ENCODE measurements at places on chromosomes 13 and 19. TPM values are rescaled to one million over a fixed set of nuclear protein-coding genes. Genes with fewer than 3 reads are reported as not detected.
A peak's percentile ranks its signal among the peaks of the same experiment; 100 is the strongest.

DNA sequence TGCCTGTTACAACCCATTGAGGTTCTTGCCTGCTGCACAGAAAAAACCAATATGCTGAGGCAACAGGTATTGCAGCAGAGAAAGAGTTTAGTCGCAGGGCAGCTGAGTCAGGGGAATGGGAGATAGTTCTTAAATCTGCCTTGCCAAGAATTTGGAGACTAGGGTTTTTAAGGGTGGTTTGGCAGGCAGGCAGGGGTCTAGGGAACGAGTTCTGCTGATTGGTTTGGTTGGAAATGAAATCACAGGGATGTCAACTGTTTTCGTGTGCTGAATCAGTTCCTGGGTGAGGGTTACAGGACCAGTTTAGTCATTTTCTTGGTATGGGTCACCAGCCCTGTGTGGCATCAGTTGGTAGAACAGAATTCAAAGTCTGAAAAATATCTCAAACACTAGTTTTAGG, 36.6 kb downstream of the PDS5B start:
- no peaks in the 10 kb centered on the region for H3K27me3 ChIP-seq
- no peak for DNase-seq
- H3K36me3 ChIP-seq: no peaks in the 10 kb centered on the region
- H3K27ac ChIP-seq: no peak overlapping the region

GRCh38 chr13:114063545-114064449, 68.6 kb downstream of the RASA3 start:
- peak overlapping the region; percentile 44 for H3K4me3 ChIP-seq
- H3K36me3 ChIP-seq: peaks cover 3% of the 10 kb centered on the region
- peak; percentile 85 for DNase-seq
- peaks cover 69% of the 10 kb centered on the region for H3K4me1 ChIP-seq

DNA sequence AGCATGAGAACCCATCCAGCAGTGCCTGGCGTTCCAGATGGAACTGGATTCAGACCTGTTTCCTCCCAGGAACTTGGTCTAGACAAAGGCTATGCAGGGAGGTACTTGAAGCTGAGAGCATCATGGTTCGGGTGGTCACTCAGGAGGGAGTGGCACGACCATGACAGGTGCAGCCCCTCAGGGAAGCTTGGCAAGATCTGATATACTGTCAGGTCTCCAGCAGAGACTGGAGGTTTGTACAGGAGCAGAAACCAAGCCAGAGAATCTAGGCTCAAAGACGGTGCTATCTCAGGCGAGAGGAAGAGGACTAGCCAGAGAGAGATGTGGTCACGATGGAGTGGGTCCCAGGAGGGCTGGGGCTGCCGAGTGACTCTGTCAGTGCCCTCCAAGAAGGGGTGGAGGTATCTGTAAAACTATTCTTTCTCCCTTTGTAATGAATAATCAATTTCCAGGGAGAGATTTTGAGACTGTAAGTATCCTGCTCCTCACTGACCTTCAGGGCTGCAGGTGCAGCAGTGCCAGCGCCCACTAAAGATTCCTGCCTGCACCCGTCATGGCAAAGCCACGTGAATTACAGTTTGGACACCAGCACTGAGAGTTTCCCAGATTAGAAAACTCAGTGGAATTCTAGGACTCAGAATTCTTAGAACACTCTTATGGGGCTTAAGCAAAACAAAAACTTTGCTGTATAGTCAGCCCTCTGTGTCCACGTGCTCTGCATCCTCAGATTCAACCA, 10.2 kb upstream of the DCUN1D2 start:
- no peak overlapping the region for H3K4me3 ChIP-seq
- peaks cover 8% of the 10 kb centered on the region for H3K4me1 ChIP-seq
- peaks cover 94% of the 10 kb centered on the region for H3K36me3 ChIP-seq
- no peak overlapping the region for H3K27ac ChIP-seq

DNA sequence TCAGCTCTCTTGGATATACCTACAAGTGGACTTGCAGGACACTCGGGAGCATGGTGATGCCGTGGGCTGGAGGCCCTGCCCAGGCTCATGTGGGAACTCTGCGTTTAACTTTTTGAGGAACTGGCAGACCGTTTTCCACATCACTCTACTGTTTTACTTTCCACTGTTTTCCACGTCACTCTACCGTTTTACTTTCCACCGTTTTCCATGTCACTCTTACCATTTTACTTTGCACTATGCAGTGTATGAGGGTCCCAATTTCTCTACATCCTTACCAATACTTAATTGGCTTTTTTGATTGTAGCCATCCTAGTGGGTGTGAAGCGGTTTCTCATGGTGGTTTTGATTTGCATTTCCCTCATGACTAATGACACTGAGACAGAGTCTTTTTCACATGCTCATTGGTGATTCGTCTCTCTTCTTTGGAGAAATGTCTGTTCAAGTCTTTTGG, 40.5 kb downstream of the GATAD2A start:
- no peak overlapping the region for H3K4me3 ChIP-seq
- H3K27ac ChIP-seq: no peak overlapping the region
- no peak for DNase-seq
- no peaks in the 10 kb centered on the region for H3K27me3 ChIP-seq
- no peaks in the 10 kb centered on the region for H3K36me3 ChIP-seq

DNA sequence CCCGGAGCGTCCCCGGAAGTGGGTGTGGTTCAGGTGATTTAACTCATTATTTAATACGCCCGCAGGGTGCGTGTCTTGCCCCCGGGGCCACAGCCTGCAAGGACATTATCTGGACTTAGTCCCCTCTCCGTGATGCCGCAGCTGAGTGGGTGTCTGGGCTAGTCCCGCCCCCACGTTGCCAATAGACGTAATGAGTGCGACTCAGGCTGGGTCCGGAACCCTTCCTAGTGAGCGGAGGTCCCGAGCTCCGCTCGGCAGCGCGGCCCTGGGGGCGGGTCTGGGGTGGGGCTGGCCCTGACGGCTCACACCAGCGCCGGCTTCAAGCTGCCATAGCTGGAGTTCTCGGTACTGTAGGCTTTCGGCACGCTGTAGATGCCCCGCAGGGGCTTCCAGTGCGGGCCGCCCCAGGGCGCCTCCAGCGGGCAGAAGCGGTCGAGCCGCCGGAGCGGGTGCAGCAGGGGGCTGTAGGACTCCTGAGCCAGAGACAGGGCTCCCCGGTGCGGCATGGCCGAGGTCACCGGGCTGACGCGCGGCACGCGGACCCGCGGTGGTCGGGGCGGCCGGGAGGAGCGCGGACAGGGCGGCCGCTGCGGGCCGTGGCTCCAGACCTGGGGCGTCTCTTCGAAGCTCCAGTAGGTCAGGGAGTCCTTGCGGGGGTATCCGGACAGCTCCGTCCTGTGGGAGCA, 918 bp upstream of the LHB start:
- DNase-seq: peak; percentile 67
- peaks cover 21% of the 10 kb centered on the region for H3K4me1 ChIP-seq
- peaks cover 20% of the 10 kb centered on the region for H3K36me3 ChIP-seq
- H3K27ac ChIP-seq: no peak overlapping the region
- H3K27me3 ChIP-seq: peaks cover 7% of the 10 kb centered on the region

DNA sequence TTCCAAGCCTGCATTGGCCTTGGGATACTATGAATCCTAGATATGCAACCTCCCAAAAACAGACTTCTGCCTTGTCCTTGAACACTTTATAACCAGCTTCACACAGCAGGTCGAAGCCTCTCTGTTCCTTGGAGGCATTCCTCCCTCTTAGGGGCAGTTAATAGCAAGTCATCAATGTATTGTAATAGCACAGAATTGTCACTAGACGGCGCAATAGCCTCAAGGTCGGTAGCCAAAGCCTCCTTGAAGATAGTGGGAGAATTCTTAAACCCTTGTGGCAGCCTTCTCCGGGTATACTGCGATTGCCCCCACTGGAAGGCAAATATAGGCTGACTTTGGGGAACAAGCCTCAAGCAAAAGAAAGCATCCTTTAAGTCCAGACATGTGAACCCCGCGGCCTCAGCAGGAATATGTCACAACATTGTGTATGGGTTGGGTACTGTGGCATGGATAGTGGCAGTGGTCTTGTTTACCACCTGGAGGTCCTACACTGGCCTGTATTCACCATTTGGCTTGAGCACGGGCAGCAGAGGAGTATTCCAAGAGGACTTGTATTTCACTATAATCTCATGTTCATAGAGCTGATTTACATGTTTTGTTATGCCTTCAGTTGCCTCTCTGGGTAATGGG, 61.1 kb downstream of the ZNF431 start:
- no peak for DNase-seq
- H3K4me1 ChIP-seq: no peaks in the 10 kb centered on the region
- no peaks in the 10 kb centered on the region for H3K27me3 ChIP-seq
- no peak overlapping the region for H3K4me3 ChIP-seq
- no peaks in the 10 kb centered on the region for H3K36me3 ChIP-seq
- H3K27ac ChIP-seq: no peak overlapping the region

Gene CBLC
- total RNA-seq: 2.3 TPM

Gene URAD
- not detected for total RNA-seq

- DNase-seq: no peak
- H3K27me3 ChIP-seq: no peaks in the 10 kb centered on the region
- H3K4me1 ChIP-seq: no peaks in the 10 kb centered on the region
- H3K27ac ChIP-seq: no peak overlapping the region
- no peaks in the 10 kb centered on the region for H3K36me3 ChIP-seq
Measured at GRCh38 chr13:24106429-24106828, 54.1 kb upstream of the SPATA13 start.

- no peaks in the 10 kb centered on the region for H3K36me3 ChIP-seq
- DNase-seq: no peak
- no peaks in the 10 kb centered on the region for H3K27me3 ChIP-seq
- no peaks in the 10 kb centered on the region for H3K4me1 ChIP-seq
- no peak overlapping the region for H3K4me3 ChIP-seq
- H3K27ac ChIP-seq: no peak overlapping the region
Measured at GRCh38 chr13:30453727-30454126, 12.0 kb downstream of the HMGB1 start.

Gene SKA3
- total RNA-seq: 1.4 TPM

DNA sequence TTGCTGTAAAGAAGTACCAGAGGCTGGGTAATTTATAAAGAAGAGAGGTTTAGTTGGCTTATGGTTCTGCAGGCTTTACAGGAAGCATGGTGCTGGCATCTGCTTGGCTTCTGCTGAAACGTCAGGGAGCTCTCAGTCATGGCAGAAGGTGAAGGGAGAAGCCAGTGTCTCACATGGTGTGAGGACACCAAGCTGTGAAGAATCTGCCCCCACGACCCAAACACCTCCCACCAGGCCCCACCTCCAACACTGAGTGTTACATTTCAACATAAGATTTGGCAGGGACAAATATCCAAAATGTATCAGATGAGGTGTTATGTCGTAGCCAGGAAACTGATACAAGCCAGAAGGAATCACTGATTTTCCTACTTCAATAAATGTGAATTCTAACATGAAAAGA, 136.5 kb downstream of the CYSLTR2 start:
- no peak for DNase-seq
- H3K36me3 ChIP-seq: no peaks in the 10 kb centered on the region
- no peaks in the 10 kb centered on the region for H3K4me1 ChIP-seq
- H3K4me3 ChIP-seq: no peak overlapping the region
- no peaks in the 10 kb centered on the region for H3K27me3 ChIP-seq
- H3K27ac ChIP-seq: no peak overlapping the region

Gene GJB2
- total RNA-seq: 0.77 TPM

Gene DACH1
- total RNA-seq: 8.1 TPM

DNA sequence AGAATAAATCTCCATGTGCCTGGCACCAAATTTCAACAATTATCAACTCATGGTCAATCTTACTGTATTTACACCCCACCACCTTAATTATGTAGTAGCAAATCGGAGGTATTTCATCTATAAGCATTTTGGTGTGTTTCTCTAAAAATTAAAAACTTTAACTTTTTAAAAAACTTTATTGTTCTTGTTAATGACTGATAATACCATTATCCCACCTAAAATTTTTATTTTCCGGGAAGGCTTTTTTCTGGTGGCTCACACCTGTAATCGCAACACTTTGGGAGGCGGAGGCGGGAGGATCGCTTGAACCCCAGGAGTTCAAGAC, 453 bp upstream of the PDCD2L start:
- peaks cover 20% of the 10 kb centered on the region for H3K36me3 ChIP-seq
- DNase-seq: no peak
- H3K27ac ChIP-seq: peak overlapping the region; percentile 75

DNA sequence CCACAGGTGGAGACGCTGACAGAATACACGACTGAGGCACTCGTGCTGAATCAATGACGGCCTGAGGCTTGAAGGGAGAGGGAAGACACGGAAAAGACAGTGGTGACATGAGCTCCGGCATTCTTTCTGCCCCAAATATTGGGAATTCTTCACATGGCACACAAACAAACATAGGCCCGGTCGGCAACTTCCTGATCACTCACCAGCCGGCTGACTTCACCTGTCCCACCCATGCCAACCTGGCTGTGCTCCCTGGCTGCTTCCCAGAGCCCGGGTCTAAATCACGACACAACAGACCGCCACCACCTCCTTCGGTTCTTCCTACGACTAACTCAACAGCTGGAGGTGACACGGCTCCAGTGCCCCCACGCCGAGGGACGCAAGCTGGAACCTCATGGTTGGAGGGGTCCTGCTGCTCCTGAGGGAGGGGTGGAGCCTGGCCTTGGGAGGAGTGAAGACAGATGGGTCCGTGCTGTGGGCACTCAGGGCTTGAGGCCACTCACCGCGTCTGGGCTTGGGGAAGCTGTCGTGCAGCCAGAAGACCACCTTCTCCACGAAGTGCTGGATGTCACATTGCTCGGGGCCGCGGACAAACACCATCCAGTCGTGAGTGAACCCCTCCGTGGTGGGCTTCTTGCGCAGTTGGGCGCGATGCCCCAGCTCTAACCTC, 9.6 kb downstream of the MLLT1 start:
- no peak for DNase-seq
- peak overlapping the region; percentile 11 for H3K4me3 ChIP-seq
- peaks cover 36% of the 10 kb centered on the region for H3K36me3 ChIP-seq

DNA sequence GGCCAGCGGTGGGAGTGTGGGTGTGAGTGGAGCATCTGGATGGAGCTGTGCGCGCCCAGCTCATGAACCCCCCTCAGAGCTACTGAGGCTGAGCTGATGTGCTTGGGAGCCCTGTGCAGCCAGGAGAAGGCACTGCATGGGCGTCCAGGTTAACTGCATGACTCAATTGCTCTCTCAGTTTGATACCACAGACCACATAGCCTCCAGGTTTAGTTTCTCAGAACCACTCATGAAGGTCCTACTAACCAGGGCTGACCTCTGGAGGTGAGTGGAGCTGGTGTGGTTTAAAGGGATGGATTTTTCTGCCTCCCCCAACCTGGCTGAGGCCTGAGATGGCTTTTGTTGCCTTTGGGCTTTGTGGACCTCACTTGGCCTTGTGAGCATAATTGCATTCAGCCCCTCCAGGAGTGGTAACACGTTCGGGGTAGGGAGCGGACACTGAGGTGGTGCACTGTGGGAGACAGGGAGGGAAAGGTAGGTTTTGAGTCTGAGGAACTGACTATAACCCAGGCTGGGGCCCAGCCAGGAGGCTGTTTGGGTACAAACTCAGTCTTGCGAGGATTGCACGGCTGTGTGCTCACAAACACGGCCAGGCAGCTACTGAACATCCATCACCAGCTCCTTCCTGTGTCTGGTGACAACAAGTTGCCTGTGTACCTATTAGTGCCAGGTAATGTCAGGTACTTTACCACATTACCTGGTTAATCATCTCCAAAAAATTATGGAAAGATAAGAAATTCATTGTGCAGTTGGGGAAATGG, 97.5 kb downstream of the RGCC start:
- no peak for DNase-seq
- H3K4me3 ChIP-seq: no peak overlapping the region
- no peak overlapping the region for H3K27ac ChIP-seq
- H3K36me3 ChIP-seq: no peaks in the 10 kb centered on the region
